Urinary bladder (tissue), 4 donors: ENCODE measurements at places on chromosomes 3 and 15.

- no peak for DNase-seq
Measured at GRCh38 chr15:22887157-22887951, 48.9 kb downstream of the NIPA2 start.

GRCh38 chr3:146903927-146904326 lies 298.8 kb upstream of the PLSCR5 start:
- no peak for DNase-seq

DNA sequence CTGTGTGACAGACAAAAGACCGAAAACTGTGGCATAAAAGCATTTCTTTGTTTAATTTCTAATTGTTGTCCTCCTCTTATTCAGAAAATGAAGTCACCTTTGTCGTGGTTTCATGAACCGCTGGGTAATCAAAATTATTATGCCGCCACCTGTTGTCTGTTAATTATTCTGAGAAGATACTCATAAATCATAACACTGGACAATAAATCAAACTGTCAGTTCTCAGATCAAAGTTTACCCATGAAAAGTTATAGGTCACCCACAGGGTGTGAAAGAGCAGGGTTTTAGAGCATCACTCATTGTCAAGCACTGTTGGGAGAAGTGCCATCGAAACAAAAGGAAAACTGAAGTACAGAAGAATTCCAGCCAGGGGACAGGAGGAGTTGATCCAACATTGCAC lies 474.3 kb downstream of the NR2F2 start:
- no peak for DNase-seq

DNA sequence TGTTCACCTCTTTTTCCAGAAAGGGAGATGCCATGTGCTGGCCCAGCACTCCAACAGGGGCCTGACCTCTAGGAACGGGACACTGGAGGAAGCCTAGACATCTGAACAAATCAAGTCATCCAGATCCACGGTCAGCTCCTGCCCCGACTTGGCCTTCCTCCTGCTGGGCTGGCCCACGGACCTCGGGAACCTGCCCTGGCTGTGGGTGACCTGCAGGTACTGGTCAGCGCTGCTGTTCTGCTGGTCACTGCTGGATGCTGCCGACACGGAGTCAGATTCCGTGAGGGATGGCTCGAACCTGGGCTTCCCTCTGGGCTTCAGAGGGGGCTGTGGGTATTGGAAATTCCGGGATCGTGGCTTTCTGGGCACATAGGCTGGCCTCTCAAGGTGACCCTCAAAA lies 8.4 kb upstream of the STARD5 start:
- DNase-seq = no peak

- no peak for DNase-seq
Measured at GRCh38 chr3:46856576-46857471, 6.4 kb downstream of the MYL3 start.

- DNase-seq = no peak
Measured at GRCh38 chr15:70582143-70582945, 181.0 kb downstream of the UACA start.
